NT2/D1 (cell line): ENCODE measurements at places on chromosomes 7 and 10.

- DNase-seq: no peak
These were observed 70.2 kb downstream of the RBM20 start for GRCh38 chr10:110714356-110714755.

DNA sequence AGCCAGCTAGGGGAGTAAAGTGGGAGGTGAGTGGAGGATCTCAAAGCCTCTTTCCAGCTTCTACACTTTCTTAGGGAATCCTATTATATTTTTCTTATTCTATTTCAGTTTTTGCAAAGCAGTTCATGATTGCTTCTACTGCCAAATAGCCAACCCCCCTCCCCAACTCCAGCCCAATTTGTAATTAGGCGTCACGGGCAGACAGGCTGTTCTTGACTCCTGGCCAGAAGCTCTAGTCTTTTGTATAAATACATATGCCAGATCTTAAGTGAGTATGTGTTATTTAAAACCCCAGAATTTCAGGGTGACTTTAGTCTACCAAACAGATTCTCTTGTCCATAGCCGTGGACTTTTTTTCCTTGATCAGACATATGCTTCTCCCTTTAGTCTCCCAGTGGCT is 255.2 kb downstream of the BUB3 start:
- DNase-seq: no peak

GRCh38 chr7:8092140-8092539 is 123.5 kb downstream of the GLCCI1 start:
- no peak for DNase-seq

GRCh38 chr10:3480281-3480989 is 304.6 kb downstream of the KLF6 start:
- DNase-seq: no peak

DNA sequence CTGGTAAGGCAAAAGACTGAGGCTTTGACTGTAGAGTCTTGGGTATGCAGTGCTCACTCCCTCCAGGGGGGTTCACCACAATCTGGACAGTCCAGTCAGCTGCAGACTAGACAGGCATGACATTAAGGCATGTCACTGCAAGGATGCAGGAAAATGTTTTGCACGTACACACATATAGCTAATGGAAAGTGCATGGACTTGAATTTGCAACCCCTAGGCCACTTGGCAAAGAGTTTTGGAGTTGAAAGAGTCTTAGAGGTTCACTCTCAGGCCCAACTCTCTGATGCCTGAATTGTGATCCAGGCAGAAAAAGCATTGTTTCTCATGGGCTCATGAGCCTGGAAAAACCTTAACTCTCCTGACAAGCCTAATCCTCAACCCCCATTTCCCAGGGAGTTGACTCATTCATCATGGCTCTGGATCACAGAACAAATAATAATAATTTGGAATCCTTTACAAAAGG is 51.9 kb downstream of the LAMB4 start:
- DNase-seq: no peak

DNA sequence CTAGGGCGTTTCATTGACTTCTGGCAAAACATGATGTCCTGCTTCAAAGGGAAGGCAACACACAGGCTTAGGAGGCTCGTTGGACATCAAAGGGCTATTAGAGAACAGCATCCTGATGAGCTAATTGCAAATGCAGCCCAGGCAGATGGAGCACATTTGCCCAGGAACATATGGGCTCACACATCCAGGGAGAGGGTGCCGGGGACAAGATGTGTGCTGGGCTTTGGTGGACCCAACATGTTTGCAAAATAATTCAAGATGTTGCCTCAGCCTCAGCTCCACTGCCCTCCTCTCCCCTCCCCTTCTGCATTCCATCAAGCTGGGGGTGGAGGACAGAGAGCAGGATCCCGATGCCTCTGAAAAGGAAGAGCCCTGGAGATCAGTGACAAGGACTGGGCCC is 217.1 kb upstream of the ZMIZ1 start:
- DNase-seq: no peak

- DNase-seq: no peak
These were observed 25.1 kb upstream of the PDZD8 start for GRCh38 chr10:117400329-117400728.

DNA sequence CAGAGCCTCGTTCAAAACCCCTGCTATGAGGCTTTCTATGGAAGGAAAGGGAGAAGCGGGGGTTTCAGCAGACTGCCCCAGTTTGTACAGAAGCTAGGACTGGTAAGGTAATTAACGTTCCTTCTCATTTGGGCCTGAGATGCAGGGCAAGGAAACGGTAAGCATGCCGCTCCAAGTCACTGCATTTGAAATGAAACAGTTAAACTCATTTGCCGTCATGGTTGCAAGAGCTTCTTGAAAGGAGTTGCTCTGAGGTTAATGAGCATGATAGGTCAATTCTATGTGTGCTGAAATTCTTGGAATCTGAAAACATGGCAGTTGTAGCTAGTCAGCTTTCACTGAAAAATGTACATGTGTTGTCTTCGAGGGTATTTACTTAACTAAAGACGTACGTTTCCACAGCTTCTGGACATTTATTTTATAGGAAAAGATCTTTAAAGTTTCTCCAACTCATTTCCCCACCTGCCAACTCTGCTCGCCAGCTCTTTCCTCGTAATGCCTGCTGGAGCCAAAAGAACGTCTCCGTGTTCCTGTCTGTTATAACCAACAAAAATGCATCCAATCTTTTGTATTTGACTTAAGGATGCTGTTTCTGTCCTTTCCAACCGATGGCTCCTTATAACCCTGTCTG is 73.3 kb downstream of the ADAM12 start:
- no peak for DNase-seq

- no peak for DNase-seq
These were observed 62.2 kb upstream of the RNF148 start for GRCh38 chr7:122764902-122765301.

DNA sequence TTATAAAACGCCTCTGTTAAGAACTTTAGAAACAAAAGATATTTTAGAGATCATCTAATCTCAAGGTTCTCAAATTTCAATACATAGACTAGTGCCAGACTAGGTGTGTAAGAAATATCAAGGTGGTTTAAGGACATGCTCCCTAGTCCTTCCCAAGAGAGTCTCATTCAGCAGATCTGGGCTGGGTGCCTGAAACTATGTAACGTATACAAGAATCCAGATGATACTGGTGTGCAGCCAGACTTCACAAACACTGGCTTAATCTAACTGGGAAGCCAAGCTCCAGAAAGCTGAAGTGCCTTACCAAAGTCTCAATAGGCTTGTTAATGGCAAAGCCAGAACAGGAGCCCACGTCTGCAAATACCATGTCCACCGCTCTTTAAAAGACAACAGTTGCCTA is 105.0 kb upstream of the AMPH start:
- DNase-seq: no peak

- DNase-seq: no peak
These were observed 75.2 kb downstream of the WAPL start for GRCh38 chr10:86446440-86446839.

DNA sequence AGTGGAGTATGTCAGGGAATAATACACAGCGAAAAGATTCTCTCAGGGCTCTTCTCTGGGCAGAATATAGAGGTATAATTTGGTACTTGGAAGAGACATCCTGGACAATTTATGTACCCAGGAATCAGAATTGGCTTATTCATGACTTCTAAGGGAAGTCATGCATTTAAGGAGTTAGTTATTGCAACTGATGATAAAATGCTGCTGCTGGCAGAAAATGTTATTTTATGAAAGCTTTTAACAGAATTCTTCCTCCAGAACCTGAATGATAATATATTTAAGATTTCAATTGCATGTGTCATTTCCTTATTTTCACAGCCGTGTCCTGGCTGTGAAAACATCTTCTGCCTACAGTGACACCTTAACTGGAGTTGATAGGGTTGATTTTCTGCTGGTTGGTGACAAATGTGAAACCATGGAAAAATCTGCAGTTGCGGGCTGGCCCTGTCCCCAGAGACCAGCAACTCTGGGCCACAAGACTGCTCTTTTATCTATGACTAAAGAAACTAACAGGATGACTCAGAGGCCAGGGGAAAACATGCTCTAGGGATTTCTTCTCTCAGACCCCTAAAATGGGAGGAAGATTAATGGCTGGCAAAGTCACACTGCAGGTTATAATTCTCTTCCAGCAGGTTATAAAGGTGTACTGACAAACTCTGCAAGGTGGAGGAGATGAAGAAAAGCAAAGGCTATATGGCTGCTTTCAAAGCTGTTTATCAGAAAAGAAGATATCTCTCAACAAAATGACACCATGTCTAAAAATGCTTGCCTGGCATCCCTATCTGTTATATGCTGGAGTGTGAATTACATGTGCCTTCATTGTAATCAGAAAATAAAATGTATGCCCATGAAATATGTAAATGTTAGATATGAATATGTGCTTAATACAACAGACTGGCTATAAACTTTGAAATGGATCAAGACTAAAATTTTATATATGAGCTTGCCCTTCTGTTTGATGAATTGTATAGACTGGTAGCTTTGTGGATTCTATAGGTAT is 12.1 kb upstream of the TRUB1 start:
- DNase-seq: no peak

GRCh38 chr10:72133517-72133916 is 45.2 kb upstream of the SPOCK2 start:
- no peak for DNase-seq

DNA sequence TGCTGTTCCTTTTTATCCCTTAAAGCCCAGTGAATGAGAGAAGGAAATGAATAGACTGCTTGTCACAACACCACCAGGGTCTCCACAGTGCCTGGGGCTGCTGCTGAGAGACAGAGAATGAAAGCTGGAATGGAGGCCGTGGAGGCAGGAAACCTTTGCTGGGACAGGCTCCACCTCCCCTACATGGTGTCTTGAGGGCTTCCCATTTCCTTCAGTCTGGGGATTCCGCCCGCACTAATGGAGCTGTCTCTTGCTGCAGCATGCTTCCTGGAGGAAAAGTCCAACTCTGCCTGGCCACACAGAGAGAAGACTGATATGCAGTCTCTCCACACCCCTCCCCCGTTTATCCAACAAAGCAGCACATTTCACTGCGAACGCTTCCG is 54.5 kb downstream of the LRRC4 start:
- DNase-seq: no peak

DNA sequence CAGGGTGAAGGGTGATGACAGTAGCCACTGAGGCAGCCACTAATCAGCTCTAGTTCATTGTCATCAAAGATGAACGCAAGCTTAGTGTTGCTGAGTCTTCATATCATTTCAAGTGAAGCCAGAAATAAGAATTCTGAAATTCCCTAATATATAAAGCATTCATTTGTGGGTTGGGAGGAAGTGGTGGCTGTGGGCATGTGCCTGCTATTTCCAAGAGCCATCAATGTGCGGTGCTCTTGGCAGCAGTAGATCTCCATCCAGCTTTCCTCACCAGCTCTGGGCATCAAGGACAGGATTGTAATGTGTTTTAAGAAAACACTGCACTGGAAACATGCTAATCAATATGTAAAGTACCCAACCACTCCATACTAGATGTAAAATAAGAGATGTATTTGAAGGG is 202.5 kb upstream of the AHR start:
- no peak for DNase-seq

DNA sequence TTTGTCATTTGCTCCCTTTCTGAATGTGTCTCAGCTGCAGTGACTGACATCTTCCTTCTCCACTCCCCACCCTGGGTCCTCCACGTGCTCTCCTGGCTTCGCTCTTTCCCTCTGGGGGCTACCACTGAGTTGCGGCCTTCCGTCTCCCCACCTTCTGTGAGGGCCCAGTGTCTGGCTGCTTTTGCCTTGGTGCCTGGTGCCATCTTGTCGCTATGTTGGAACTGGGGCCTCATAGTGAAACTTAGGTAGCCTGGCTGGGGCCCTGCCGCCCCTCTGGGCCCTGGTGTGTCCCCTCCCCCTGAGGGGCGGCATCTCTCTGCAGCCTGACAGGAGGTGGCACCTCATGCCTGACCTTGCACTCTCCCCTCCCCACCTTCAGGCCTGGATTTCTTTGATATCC is 144.1 kb downstream of the ANLN start:
- no peak for DNase-seq

DNA sequence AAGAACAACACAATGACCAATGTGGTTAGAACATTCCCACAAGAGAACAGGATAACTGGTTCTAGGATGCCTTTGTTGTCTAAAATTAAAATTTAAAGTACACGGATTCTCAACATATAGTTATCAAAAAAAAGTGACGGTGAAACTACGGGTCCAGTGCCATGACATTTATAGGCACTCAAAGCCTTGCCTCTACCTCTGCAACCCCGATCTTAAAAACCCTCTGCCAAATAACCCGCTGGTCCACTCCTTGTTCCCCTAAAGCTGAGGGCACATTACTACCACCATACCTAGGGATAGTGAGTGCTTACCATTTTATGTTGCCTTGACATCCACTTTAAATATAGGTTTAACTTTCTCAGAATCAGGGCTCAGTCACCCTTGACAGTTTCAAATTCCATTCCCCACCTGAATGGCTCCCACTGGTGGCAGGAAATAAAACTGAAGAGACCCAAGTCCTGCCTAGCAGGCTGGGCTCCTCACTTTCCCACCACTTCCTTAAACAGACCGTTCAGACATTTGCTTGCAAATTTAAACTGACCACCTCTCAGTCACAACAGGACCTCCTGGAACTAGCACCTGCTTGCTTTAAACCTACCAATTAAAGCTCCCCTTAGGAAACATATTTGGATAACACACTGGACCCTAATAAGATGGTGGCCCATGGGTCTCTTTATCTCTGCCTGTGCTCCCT is 169.9 kb upstream of the ASAH2 start:
- DNase-seq: no peak

DNA sequence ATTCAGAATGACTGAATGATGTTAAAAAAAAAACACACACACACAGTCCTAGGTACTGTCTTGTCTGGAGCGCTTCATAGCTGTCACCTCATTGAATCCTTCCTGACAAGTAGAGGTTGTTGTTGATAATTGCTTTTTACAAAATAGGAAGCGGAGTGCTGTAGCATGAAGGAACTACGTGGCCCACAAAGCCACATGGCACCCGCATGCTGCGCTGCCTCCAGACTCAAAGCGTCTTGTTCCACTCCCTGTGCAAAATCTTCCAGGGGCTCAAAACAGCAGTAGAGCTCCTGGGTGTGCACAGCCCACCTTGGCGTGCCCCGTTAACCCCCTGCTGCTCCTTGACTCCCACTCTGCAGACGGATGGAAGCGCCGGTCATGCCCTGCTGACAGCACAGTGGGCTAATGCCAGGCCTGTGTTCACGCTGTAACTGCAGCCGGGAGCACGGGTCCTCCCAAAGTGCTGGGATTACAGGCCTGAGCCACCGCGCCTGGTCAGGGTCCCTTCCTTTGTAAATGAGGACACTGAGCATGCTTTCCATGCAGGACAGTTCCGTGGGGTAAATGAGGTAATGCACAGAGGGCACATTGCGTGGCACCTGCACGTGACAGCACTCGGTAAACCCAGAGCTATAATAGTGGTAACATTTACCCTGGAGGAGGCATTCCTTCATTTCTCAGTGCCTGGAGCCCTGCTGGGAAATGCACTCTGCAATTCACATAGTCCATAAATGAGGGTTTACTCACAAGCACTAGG is 91.1 kb upstream of the GNA12 start:
- DNase-seq: no peak

GRCh38 chr7:159075563-159076238 is 69.0 kb downstream of the VIPR2 start:
- no peak for DNase-seq

DNA sequence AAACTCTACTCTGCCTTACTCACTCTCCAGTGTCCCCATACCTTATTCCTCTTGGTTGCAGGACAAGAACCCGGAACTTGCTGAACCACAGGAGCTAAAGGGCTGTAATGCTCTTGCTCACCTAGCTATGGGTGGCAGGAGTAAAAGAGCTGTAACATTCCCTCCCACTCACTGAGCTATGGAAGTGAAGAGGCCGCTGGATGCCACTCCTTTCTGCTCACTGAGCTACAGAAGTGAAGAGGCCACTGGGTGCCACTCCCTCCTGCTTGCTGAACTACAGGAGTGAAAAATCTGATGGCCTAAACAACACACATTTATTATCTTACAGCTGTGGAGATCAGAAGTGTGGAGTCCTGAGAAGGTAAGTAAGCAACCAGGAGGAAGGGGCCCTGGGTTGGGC is 17.5 kb downstream of the MRPS24 start:
- no peak for DNase-seq
